Thoracic aorta (tissue), 2 donors: ENCODE measurements at places on chromosomes 5 and 9.

- H3K27ac ChIP-seq, result no peak overlapping the region
- H3K4me1 ChIP-seq, result no peaks in the 10 kb centered on the region
- H3K27me3 ChIP-seq, result no peaks in the 10 kb centered on the region
- H3K36me3 ChIP-seq, result no peaks in the 10 kb centered on the region
- DNase-seq, result no peak
- no peak overlapping the region for H3K4me3 ChIP-seq
These were observed 482.9 kb downstream of the AGTPBP1 start for GRCh38 chr9:85258823-85259370.

GRCh38 chr5:19496056-19496455 is 491.9 kb downstream of the CDH18 start:
- DNase-seq, result no peak
- H3K27me3 ChIP-seq, result no peaks in the 10 kb centered on the region
- no peaks in the 10 kb centered on the region for H3K4me1 ChIP-seq
- H3K4me3 ChIP-seq, result no peak overlapping the region
- H3K36me3 ChIP-seq, result no peaks in the 10 kb centered on the region

DNA sequence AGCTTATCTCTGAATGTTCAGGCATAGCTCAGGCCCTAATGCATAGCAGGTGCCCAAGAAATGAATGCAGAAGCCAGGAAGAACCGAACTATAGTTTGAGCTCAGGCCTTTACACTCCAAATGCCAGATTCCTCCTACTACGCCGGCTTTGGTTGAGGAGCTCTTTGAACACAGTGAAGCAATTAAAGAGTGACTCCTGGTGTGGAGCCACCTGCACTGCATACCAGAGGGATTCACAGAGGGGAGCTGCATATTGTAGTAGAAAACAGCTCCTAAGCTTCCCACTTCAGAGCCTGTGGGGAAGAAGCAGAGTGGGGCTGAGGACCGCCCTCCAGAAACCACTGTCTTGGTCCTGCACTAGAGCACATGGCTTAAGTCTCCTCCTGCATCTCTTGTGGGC is 14.5 kb upstream of the KCNMB1 start:
- no peak for DNase-seq
- no peaks in the 10 kb centered on the region for H3K36me3 ChIP-seq
- no peak overlapping the region for H3K27ac ChIP-seq
- H3K4me1 ChIP-seq, result peaks cover 4% of the 10 kb centered on the region
- no peak overlapping the region for H3K4me3 ChIP-seq

DNA sequence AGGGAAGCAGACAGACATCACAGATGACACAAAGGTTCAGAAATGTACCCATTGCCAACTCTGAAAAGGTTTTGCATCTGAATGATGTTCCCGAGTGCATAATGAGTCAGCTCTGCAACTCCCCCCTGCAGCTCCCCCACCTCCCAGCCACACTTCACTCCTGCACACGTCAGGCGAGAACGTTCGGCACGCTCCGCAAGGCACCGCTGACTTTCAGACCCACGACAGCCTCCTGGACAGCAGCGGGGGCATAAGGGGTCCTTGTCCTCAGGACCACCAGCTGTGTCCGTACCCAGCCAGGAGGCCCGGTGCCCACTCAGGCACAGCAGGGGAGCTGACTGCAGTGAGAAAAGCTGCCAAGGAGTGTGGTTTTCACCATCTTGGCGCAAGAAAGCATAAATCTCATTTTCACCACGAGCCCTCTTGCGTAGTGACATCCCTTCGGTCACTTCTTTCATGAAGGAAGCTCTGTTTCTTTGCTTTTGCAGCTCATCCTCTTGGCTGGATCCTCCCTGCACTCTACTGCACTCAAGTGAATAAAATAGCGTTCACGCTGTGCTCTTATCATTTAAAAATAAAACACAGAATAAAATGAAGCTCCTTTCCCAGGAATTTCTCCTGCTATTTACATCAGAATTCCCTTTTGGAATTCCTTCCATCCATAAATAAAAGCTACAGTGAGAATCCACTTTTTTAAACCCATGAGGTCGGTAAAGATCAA is 9.9 kb downstream of the GFPT2 start:
- no peaks in the 10 kb centered on the region for H3K27me3 ChIP-seq
- no peak overlapping the region for H3K4me3 ChIP-seq
- no peak overlapping the region for H3K27ac ChIP-seq
- H3K4me1 ChIP-seq, result peaks cover 3% of the 10 kb centered on the region

DNA sequence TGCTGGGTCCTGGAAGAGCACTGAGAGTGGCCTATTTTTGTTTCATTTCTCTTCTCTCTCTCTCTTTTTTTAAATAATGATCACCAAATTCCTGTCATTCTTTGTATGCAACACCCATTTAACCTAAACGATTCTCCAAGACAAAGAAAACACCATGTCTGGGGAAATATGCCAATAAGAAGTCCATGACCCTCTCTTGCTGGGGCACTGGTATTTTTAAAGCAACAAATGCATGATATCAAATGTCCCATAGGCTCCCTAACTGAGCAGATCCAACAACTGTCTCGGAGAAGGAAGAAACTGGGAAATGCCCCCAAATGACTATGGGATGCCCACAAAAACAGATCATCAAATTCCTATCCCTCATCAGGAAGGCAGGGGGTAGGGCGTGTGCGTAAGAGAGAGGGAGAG is 567.4 kb downstream of the CCDC171 start:
- no peaks in the 10 kb centered on the region for H3K36me3 ChIP-seq
- H3K27ac ChIP-seq, result no peak overlapping the region
- DNase-seq, result no peak

- no peaks in the 10 kb centered on the region for H3K36me3 ChIP-seq
- H3K27ac ChIP-seq, result no peak overlapping the region
- no peaks in the 10 kb centered on the region for H3K27me3 ChIP-seq
- DNase-seq, result no peak
- H3K4me1 ChIP-seq, result peaks cover 59% of the 10 kb centered on the region
These were observed 44.5 kb downstream of the ZNF608 start for GRCh38 chr5:124701873-124702425.

- DNase-seq, result no peak
- H3K4me3 ChIP-seq, result peak overlapping the region; percentile 1
- no peaks in the 10 kb centered on the region for H3K27me3 ChIP-seq
- H3K36me3 ChIP-seq, result peaks cover 46% of the 10 kb centered on the region
- H3K27ac ChIP-seq, result peak overlapping the region; percentile 90
These were observed 21.9 kb downstream of the DYNC2I2 start for GRCh38 chr9:128634651-128635262.

DNA sequence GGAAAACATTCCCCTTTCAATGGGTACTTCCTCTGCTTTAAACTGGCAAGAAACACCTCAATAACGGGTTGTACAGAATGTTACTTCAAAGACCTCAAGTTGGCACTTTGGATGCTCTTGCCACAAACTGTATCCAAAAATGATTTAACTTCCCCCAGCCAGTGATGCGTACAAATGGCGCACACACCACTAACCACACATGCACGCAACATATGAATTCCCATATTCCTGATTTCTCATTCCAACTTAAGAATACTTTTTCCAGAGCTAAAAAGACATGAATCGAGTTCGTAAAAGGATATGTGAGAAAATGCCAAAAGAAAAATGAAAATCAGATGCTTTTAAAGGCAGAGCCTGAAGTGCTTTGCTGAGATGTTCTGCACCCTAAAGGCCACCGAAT is 388.0 kb upstream of the PIK3R1 start:
- no peak overlapping the region for H3K27ac ChIP-seq
- no peaks in the 10 kb centered on the region for H3K27me3 ChIP-seq

- H3K27ac ChIP-seq, result no peak overlapping the region
- no peaks in the 10 kb centered on the region for H3K27me3 ChIP-seq
- no peaks in the 10 kb centered on the region for H3K4me1 ChIP-seq
- H3K4me3 ChIP-seq, result no peak overlapping the region
These were observed 1022.1 kb downstream of the CDH18 start for GRCh38 chr5:18965893-18966292.

GRCh38 chr9:134191455-134192209 is 27.3 kb upstream of the RNU6ATAC start:
- no peak overlapping the region for H3K4me3 ChIP-seq
- H3K27ac ChIP-seq, result no peak overlapping the region
- no peak for DNase-seq
- H3K36me3 ChIP-seq, result no peaks in the 10 kb centered on the region
- peaks cover 18% of the 10 kb centered on the region for H3K4me1 ChIP-seq
